Natural killer cell (primary cell): ENCODE measurements at places on chromosomes 5 and 9. TPM values are rescaled to one million over a fixed set of nuclear protein-coding genes. Genes with fewer than 3 reads are reported as not detected.

GRCh38 chr9:109012876-109013678, at the start of gene CTNNAL1:
TSS of gene CTNNAL1 (minus strand) at chr9:109013499. CDS start at chr9:109013442, 57 bp downstream.
- peak within 1 kb of the TSS; percentile 51 for H3K4me3 ChIP-seq
- peak within 1 kb of the TSS; percentile 50 for H3K27ac ChIP-seq
- H3K36me3 ChIP-seq, result no peaks in the 10 kb centered on the region
- DNase-seq, result peak; percentile 86
- H3K4me1 ChIP-seq, result peaks cover 15% of the 10 kb centered on the region
- H3K27me3 ChIP-seq, result no peaks in the 10 kb centered on the region

DNA sequence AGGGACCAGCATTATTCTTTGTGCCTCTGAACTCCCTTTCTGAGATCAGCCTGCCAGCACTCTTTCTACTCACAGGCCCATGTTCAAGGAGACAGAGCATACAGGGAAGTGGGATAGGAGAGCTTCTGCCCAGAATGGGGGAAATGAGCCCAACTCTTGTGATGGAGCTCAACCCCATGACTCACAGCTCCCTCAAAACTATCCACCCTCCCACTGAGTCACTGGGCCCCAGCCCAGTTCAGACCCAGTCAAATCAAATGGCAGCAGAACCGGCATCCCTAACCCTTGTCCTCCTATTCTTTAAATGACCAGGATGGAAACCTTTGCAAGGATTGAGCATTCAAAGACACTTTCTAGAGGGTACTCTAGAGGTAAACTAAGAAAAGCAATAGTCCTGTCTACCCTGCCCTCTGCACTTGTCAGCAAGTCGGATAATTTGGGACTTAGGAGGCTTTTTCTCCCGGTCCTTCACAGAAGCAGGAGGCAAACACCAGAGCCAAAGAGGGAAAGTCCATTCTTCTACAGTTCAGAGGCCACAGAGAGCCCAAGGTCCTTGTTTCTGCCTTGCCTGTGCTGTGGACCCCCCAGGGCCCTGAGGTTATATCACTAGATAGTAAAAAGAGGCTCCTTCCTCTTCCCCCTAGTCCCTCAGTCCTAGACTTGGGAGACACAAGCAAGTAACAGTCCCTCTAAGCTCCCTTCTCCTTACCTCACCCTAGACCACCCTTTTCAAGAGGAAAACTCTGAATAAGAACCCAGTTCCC, 3.2 kb downstream of the ATOSB start:
- no peak overlapping the region for H3K4me3 ChIP-seq
- no peaks in the 10 kb centered on the region for H3K27me3 ChIP-seq
- H3K27ac ChIP-seq, result peak overlapping the region; percentile 65
- no peak for DNase-seq

DNA sequence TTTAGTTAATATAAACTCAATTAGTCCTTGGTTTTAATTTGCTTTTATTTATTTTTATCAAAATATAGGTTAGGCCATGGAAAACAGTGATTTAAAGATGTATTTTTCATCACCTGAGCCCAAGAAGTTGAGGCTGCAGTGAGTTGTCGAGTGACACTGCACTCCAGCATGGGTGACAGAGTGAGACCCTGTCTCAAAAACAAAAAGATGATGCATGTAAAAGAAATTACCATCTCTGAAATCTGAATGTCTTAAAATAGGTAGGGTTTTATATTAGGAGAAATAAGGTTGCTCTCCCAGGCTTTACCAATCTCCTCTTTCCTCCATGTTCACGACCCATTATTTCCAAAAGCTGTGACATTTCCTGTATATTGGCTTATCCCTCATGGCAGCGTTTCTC, 162.3 kb upstream of the DAP start:
- no peak overlapping the region for H3K4me3 ChIP-seq
- no peak for DNase-seq

- H3K36me3 ChIP-seq, result no peaks in the 10 kb centered on the region
- no peak for DNase-seq
- H3K27me3 ChIP-seq, result no peaks in the 10 kb centered on the region
- no peaks in the 10 kb centered on the region for H3K4me1 ChIP-seq
Measured at GRCh38 chr9:112917047-112917986, 26.6 kb upstream of the SLC46A2 start.

DNA sequence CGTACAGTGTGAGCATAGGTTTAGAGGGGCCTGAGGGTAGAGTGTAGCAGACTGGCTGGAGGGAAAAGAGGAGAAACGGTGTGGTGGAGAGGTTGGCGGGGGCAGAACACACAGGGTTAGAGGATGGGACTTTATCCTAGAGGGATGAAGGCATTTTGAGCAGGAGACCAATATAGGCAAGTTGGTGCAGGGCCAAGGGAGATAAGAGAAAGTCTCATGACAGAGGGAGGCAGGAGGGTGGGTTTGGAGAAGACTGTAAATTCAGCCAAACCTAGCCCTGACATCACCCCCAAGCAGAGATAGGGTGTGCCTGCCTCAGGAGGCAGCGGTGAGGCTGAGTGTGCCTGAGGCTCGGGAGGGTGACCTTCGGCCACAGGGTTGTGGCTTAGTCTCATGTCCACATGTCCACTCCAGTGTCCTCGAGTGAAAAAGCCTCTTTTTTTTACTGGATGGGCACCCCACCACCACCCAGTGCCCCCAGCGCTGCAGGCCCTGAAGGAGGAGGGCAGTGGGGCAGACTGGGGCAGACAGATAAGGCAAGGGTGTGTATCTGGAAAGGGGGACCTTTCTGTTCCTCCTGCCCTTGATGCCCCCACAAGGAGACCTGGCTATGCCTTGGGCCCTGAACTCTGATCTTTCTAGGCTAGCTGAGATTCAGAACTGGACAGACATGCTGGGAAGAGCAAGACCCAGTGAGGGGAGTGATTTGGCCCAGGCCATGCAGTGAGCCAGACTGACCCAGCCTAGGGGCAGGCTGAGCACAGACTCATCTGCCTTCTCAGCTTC, 108.7 kb downstream of the RGS3 start:
- H3K36me3 ChIP-seq, result peaks cover 4% of the 10 kb centered on the region
- H3K4me3 ChIP-seq, result no peak overlapping the region
- H3K27ac ChIP-seq, result no peak overlapping the region
- peaks cover 84% of the 10 kb centered on the region for H3K4me1 ChIP-seq
- DNase-seq, result no peak
- H3K27me3 ChIP-seq, result no peaks in the 10 kb centered on the region

DNA sequence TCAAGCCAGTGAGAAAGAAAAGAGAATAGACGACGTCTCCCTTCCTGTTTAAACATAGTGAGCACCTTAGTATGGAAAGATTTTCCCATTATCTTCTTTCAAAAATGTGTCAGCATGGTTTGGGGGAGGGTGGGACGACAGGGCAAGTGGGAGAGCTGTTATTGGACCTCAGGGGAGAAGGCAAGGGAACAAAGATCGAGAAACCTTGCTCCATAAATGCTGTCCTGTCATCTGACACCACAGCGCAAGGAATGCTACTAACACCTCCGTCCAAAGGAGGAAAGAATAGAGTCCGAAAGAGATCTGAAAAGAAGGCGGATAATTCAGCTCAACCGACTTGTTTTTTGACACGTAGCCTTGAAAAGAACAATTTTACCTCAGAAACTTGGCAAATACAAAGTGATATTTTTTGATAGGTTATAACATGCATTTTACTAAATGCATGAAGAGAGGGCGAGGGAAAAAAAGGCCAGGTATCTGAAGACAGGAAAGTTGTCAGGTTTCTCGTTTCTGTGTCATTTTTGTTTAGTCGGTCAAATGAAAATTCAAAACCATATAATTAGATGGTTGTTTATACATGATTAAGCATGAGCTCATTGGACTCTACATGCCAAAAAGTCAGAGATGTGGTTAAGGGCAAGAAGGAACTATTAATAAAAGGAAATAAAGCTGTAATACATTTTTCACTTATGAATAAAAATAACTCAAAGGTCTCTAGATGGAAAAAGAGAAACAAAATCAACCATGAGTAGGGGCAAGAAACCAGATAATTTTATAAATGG, 155.7 kb downstream of the GLIS3 start:
- DNase-seq, result no peak
- no peak overlapping the region for H3K4me3 ChIP-seq
- H3K27ac ChIP-seq, result no peak overlapping the region

The CFAP90 gene
- not detected for total RNA-seq

The ENTR1 gene
- total RNA-seq, result 62.3 TPM
